Coronary artery (tissue), 2 donors: ENCODE measurements at places on chromosomes 16 and 17.

- DNase-seq, result no peak
Measured at GRCh38 chr17:40362696-40363110, 1.8 kb downstream of the GJD3 start.

DNA sequence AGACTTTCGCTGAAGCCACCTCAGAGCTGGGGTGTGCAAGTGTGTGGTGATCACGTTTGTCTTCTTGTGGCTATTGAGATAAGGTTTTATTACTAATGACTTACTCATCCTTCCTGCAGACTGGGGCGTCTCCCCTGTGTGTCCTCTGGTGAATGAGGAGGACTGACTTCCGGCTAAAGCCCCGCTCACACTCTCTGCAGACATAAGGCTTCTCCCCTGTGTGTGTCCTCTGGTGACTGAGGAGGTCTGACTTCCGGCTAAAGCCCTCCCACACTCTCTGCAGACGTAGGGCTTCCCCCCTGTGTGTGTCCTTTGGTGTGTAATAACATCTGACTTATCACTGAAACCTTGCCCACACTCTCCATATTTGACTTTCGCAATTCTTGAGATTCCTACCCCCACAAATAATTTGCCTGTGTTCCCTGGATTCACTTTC is 19.4 kb downstream of the PRDM7 start:
- DNase-seq, result no peak

GRCh38 chr16:28879261-28879840 is 1.1 kb downstream of the ATP2A1 start:
- DNase-seq, result no peak

GRCh38 chr17:67773246-67773645 is 52.1 kb upstream of the BPTF start:
- no peak for DNase-seq

DNA sequence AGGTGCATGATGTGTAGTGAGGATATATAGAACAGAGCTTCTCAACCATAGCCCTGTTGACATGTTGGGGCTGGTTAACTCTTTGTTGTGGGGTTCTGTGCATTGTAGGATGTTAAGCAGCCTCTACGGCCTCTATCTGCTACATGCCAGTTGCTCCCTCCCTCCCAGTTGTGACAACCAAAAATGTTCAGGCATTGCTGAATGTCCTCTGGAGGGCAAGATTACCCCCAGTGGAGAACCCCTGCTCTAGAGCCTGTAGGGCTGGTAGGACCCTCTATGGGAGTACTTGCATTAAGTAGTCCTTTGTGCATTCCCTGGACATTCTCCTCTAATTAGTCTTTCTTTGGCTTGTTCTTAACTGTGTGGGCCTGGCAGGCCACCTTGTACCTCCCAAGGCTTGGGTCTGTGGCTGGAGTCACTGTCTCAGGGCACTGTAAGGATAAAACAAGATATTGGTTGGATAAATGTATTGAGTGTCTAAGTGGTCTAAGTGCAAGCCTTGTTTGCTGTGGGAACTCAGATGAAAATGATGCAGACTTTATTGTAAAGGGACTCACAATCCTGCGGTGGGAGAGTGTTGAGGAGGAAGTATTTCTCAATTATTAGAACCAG is 19.8 kb upstream of the MYO1D start:
- DNase-seq, result no peak

- no peak for DNase-seq
Measured at GRCh38 chr17:3772764-3773163, 28.2 kb downstream of the ITGAE start.

GRCh38 chr16:12155235-12155634 is 178.7 kb downstream of the SNX29 start:
- no peak for DNase-seq
